ENCODE measurements at places on chromosomes 7 and 10.

- DNase-seq, result no peak
Observed at GRCh38 chr7:4799508-4800268, 24.3 kb downstream of the AP5Z1 start.

- no peak for DNase-seq
Observed at GRCh38 chr10:106716381-106716780, 448.1 kb downstream of the SORCS1 start.

- DNase-seq, result no peak
Observed at GRCh38 chr10:127148933-127149220, 47.5 kb downstream of the INSYN2A start.

- DNase-seq, result no peak
Observed at GRCh38 chr10:43255634-43256431, 11.0 kb downstream of the RASGEF1A start.

- no peak for DNase-seq
Observed at GRCh38 chr10:58456179-58456578, 56.5 kb upstream of the BICC1 start.

- DNase-seq, result no peak
Observed at GRCh38 chr10:78777466-78777865, 291.3 kb upstream of the ZMIZ1 start.

DNA sequence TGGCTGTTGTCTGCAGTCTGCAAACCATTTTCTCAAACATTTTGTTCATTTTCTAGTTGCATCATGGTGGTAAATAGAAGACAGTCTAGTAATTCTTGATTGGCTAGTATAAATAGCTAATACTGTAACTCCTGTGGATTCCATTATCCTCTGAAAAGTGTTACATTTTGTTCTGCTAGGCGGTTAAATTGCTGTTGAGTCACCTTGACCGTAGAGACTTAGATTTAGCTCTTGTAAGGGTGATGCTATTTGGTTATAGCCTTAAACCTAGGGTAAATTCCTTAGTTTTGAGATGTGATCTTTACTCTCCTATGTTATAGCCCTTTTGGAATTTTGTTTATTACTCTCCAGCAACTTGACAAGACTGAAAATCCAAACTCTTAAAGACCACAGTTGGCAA is 58.8 kb downstream of the SHOC2 start:
- DNase-seq, result no peak

DNA sequence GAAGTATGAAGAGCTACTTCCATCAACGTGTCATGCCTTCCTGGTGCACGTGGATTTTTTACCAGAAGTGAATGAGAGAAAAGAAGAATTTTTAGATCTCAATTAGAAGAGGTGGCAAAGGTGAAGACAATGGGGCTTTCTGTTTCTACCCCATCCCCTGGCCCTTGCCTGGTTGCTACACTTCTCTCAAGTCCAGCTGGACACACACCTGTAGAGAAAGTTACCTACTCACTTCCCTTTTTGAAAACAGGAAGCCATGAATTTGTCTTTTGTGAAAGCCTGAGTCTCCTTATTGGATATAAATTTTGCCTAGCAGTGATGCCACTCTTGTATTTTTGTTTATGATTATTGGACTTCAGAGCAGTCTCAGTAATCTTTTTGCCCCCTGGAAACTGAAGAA is 142.9 kb upstream of the AKR1E2 start:
- DNase-seq, result no peak

DNA sequence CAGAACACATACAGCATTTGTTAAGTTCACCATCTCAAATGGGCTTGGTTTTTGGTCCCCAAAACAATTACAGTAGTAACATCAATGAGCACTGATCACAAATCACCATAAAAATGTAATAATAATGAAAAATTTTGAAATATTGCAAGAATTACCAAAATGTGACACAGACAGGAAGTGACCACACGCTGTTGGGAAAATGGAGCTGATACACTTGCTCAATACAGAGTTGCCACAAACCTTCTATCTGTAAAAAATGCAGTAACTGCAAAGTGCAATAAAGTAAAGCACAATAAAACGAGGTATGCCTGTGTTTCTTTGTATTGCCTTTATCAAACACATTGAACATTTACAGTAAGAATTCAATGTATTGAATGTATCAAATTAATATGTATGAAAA is 262.7 kb downstream of the CTNNA3 start:
- DNase-seq, result no peak

DNA sequence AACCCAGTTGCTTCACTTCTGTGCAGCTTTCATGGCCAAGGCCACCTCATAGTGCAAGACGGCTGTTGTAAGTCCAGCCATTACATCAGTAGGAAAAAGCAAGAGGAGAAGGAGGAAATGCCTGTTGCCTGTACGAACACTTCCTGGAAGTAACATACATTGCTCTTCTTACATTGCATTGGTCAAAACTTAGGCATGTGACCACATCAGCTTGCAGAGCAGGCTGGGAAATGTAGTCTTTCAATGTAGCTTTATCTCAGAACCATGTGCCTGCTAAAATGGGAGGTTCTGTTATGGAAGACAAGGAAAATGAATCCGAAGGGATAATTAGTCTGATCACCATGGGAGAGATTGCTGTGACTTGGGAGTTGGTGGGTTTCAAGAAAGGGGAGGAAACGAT is 4.3 kb downstream of the SLC29A3 start:
- DNase-seq, result no peak

GRCh38 chr7:77959080-77959479 is 160.5 kb downstream of the PHTF2 start:
- DNase-seq, result no peak

- DNase-seq, result no peak
Observed at GRCh38 chr7:131232768-131233167, 94.9 kb upstream of the MKLN1 start.

DNA sequence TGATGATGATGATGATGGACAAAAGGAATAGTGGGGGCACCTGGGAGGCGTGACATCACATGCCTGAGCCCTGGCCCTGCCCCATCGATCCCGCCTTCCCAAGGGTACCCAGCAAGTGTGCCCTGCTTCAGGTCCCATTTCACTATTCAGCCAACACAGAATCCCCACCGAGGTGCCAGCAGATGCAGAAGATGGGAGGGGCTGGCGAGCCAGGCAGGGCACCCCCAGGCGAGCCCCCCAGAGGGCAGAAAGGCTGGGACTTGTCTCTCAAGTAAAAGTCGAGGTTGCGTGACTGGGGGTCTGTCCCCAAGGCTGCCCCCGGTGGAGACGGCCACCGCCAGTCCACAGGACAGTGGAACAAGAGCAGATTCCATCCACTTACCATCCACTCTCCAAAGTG is 57.5 kb downstream of the INSIG1 start:
- no peak for DNase-seq

GRCh38 chr10:92180399-92180798 is 110.5 kb downstream of the CPEB3 start:
- DNase-seq, result no peak

- no peak for DNase-seq
Observed at GRCh38 chr10:13309792-13310191, 9.9 kb upstream of the PHYH start.

- DNase-seq, result peak; percentile 67
Observed at GRCh38 chr10:70331486-70332268, 47.9 kb upstream of the NPFFR1 start.

DNA sequence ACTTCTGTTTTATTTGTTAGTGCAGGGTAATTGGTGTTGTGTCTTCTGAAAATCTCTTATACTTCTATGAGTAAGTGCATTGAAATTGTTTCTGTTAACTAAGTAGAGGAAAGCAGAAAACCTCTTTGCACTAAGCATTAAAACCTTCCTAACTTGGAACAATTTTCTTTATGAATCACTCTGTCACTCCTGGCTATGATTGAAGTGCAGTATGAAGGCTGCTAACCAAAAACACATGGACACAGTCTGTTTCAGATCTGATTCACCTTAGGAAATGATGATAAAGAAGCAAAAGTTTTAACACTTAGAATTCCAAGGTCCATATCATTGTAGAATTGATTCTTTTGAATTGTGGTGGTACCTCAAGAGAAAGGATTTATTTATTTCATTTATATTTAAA is 41.9 kb downstream of the MET start:
- no peak for DNase-seq

- no peak for DNase-seq
Observed at GRCh38 chr7:114874170-114874569, 47.7 kb upstream of the MDFIC start.

- DNase-seq, result no peak
Observed at GRCh38 chr10:99316374-99316773, 12.8 kb upstream of the CNNM1 start.

DNA sequence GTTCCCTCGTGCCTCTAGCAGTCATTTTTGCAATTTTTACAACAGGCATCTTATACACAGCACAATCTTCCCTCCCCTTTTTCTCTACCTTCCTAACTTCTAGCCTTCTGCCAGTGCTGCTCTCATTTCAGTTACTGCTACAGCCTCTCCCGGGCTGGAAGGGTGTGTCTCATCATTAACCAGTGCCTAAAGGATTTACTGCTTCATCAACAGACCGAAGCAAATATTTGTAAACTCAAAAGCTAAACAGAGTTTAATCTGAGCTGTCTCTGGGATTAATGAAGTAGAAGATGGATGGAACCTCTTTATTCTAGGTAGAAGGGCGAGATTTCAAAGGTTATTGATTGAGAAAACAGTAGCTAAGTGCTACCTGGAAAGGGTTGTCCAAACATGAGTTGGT is 94.3 kb downstream of the PRPF18 start:
- peak; percentile 8 for DNase-seq

DNA sequence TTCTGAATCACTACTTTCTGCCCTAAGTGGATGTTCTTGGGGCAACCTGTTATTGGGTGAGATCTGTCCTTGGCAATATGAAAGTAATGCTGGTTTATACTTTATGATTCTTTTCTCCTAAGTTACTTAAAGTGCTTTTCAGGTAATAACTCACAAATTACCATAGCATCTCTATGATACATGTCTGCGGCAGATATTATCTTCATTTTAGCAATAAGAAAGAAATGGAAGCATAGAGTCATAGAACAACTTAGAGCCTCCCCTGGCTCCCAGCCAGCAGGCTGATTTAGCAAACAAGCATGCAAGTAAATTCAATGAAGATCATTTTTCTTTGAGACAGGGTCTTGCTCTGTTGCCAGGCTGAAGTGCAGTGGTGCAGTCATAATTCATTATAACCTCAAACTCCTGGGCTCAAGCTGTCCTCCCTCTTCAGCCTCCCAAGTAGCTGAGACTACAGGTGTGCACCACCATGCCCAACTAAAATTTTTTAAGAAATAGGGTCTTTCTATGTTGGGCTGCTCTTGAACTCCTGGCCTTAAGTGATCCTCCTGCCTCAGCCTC is 38.1 kb upstream of the GRM8 start:
- no peak for DNase-seq

DNA sequence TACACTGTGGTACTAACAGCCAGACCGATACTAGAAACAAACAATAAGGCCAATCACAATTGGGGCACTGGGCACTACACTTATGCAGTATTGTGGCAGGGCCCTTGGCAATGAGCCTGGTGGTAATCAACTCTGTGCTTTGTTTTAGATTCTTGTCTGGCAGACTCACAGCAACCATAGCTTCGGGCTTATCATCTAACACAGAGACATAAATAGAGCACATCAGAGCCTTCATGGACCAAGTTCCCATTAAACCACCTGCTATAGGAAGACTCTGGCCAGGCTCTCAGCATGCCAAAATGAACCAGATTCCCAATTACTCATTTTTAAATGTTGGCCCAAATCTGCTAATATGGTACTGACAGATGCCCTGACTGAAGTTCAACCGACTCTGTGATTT is 218.6 kb downstream of the DGKI start:
- peak; percentile 11 for DNase-seq

DNA sequence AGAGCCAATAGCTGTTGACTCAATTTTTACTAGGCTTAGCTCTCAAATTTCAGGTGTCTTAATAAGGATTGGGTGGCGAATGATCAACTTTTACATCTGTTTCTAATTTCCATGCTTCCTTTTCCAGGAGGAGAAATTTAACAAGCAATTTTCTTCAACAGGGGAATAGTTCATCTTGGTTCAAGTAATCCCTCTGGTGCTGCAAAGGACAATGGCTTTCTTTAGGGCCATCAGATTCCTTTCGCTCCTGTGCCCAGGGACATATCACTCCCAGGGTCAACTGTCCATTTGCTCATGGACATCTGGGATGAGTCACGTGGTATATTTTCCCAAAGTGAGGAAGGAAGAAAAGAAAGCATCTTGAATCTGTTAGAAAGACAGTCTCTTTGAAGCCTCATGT is 313.3 kb downstream of the FRMD4A start:
- no peak for DNase-seq

DNA sequence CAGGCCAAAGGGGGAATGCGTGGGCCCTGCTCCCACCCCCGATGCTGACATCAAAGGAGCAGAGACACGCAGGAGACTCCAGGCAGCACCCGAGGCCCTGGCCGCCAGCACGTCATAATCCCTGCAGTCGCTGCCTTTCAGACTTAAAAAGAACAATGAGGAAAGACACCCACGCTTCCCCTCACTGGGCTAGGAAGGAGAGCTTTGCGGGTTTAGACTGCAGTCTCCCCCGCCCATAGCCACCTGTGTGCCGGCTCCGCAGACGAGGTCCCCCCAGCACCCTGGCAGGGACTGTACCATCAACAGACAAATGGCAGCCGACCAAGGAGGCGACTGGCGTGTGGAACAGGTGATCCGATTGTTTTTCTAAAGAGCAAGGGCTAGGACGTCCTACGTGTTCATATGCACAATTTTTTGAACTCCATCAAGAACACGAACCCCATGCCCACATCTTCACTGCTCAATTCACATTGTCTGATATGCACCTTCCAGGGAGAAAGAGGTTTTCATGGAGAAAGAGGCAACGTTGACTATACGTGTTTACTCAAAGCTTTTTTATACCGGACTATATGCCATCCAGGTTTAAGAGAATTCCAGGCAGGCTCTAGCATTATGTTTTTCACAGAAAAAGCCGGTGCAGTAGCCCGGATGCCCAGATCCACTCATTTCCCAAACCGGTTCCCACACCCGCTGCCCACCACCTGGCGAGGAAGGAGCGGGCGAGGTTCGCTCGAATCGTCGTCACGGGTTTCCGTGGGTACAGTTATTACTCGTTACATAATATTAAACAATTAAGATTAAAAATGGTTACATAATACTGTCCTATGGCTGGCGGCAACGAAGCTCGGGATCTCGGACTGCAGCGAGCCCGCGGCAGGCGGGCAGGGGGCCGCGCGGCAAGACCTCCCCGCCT is 1.1 kb downstream of the GRB10 start:
- peak; percentile 14 for DNase-seq

GRCh38 chr7:84202855-84203254 is 8.3 kb upstream of the SEMA3A start:
- DNase-seq, result no peak

GRCh38 chr7:137329411-137329810 is 14.1 kb downstream of the PTN start:
- no peak for DNase-seq

DNA sequence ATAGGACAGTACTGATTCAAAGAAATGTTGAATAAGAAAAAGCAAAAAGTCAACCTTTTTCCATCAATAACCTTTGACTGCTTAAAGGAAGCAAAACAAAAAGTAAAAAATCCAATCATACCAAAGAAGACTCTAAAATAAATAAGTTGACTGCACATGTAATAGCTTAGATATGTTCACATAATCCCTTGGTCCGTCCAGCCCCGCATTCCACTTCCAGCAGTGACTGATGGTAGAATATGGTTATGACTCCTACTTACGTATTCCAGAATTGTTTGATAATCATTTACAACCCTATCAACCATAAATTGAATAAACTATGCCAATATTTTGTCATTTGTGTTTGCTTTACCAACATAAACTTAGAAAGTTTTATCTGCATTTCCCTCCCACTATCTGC is 77.9 kb downstream of the CTNNA3 start:
- no peak for DNase-seq
